ENCODE measurements at places on chromosomes 7 and 10. TPM values are rescaled to one million over a fixed set of nuclear protein-coding genes. Genes with fewer than 3 reads are reported as not detected.

DNA sequence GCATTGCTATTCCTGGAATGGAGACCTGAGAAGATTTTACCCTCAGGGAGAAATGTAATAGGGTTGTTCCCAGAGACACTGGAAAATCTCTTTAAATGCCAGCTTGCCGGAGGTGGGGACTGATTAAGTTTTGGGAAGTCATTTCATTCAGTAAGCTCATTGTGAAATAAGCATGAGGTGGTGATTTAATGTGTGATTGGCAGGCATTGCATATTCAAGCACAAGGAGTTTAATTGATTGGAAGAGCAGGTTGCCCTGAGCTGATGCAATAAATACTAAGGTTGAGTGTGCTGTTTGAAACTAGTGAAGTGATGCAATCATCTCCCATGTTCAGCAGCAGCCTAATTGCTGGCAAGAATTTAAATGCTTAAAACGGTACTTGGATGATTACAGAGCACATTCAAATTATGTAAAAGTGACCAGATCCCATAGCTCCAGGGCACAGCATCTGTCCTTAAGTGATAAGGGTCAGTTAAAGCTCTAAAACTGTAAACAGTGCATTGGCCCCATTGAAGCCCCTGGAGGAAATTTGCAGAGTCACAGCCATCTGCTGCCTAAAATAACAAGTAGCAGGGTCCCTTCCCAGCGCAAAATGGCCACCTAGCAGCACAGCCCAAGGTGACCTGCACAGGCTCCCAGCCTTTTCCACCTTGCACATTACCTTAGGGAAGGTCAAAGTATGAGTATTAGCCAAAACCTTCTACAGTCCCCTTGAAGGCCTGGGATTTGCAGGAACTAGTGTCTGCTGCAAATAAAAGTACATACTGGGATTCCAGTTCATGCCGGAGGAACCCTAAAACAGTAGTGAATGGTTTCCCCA, 92.1 kb downstream of the CCDC71L start:
- H3K36me3 ChIP-seq: no peaks in the 10 kb centered on the region
- H3K27ac ChIP-seq: peak overlapping the region; percentile 17
- H3K4me1 ChIP-seq: no peaks in the 10 kb centered on the region
- H3K27me3 ChIP-seq: no peaks in the 10 kb centered on the region
- peak; percentile 4 for DNase-seq
- H3K4me3 ChIP-seq: no peak overlapping the region

DNA sequence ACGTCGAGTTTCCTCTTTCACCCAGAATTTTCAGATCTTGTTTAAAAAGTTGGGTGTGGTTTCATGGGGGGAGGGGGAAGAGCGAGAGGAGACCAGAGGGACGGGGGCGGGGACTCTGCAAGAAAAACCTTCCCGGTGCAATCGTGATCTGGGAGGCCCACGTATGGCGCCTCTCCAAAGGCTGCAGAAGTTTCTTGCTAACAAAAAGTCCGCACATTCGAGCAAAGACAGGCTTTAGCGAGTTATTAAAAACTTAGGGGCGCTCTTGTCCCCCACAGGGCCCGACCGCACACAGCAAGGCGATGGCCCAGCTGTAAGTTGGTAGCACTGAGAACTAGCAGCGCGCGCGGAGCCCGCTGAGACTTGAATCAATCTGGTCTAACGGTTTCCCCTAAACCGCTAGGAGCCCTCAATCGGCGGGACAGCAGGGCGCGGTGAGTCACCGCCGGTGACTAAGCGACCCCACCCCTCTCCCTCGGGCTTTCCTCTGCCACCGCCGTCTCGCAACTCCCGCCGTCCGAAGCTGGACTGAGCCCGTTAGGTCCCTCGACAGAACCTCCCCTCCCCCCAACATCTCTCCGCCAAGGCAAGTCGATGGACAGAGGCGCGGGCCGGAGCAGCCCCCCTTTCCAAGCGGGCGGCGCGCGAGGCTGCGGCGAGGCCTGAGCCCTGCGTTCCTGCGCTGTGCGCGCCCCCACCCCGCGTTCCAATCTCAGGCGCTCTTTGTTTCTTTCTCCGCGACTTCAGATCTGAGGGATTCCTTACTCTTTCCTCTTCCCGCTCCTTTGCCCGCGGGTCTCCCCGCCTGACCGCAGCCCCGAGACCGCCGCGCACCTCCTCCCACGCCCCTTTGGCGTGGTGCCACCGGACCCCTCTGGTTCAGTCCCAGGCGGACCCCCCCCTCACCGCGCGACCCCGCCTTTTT, at the start of gene VIM:
VIM (plus strand) TSS at position 151 of the 925 bp plus-strand sequence. CDS start 1,182 bp downstream, outside the sequence.
- H3K27ac ChIP-seq: peak within 1 kb of the TSS; percentile 96
- H3K4me1 ChIP-seq: peaks cover 26% of the 10 kb centered on the region
- H3K4me3 ChIP-seq: peak within 1 kb of the TSS; percentile 88
- DNase-seq: no peak
- H3K27me3 ChIP-seq: no peaks in the 10 kb centered on the region

UCN3 gene
- not detected for total RNA-seq

DNA sequence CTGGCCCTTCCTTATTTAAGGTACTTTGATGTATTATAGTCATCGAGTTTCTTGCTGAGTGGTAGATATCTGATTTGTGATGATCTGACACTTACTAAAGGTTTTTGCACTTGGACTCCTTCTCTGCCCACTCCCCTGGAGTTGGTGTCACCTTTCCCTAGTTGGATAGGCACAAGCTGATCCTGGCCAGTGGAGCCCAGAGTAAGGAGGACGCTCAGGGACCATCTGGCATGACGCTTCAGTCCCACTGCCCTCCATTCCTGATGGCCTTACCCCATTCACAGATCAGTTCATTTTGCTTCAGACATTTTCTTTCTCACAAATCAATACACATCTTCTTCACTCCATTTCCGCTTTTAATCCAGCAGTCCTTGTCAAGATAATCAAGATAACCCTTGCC, 20.1 kb downstream of the ASB15 start:
- H3K4me3 ChIP-seq: no peak overlapping the region
- no peaks in the 10 kb centered on the region for H3K4me1 ChIP-seq
- no peak overlapping the region for H3K27ac ChIP-seq
- H3K27me3 ChIP-seq: no peaks in the 10 kb centered on the region
- DNase-seq: no peak

PTN gene
- total RNA-seq: 0.13 TPM
